ENCODE measurements at places on chromosomes 1 and 21.

DNA sequence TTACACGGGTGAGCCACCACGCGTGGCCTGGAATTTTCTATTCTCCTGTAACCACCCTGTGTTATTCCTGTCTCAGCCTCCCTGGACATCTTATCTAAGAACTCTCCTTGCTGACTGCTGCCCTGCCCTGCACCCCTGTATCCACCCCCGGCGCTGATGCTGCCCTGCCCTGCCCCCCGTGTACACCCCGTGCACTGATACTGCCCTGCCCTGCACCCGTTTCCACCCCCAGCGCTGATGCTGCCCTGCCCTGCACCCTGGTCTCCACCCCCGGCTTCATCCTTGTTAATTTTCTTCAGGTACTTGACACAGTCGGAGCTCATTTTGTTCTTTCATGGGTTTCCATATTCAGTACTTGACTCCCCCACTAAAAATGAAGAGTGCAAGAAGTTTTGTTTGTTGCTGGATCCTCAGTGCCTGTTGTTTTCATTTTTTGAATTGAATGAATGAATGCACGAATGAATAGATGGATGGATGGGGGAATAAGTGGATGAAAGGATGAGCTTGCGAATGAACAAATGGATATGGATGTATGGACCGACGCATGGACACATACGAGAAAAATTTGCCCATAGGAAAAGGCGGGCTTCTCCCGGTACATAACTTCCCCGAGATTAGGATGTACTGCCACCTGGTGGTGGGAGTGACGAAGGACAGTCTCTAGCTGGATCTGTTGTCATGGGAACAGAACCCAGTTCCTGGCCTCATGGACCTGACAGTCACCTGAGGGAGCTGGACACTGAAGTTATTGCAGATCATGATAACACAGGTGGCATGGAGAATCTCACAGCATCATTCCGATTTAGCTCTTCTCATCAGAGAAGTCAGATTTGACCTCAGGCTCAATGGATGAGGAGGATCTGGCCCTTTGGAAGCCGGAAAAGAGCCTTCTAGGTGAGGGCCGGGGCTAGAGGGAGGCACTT is 14.9 kb downstream of the AADACL4 start:
- DNase-seq = peak; percentile 47

DNA sequence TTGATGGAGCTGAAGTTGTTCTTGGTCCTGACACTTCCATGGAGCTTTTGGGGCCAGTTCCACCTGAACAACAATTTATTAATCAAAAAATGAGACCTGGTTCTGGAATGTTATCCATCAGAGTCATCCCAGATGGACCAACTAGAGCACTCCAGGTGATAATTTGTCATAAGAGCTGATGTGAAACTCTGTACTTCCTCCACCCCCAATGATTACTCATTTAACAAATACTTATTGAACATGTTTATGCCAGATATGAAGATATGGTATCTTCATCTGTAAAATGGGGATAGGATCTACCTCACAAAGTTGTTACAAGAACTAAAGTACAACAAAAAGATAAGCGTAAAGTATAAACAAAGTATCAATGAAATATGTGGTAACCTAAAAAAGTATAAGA is 153.2 kb downstream of the VPS13D start:
- no peak for DNase-seq

DNA sequence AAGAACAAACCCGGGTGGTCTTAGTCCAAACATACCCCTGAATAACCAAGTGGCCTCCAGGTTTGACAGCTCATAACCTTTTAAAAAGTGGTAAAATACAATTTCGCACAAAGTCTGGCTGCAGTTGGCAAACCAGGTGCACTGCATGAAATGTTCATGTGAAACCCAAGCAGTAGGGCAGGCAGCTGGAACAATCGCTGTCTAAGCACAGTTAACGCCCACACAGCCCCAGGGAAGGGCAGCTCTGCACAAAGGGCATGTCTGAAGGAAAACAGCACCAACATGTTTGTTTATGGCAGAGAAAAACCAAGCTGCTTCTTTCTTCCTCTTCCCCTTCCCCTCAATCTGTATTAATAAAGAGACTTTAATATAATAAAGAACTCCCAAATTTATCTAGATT is 49.5 kb downstream of the KIAA1614 start:
- no peak for DNase-seq

GRCh38 chr1:6486433-6487011 is 4.9 kb downstream of the PLEKHG5 start:
- DNase-seq = peak; percentile 32

DNA sequence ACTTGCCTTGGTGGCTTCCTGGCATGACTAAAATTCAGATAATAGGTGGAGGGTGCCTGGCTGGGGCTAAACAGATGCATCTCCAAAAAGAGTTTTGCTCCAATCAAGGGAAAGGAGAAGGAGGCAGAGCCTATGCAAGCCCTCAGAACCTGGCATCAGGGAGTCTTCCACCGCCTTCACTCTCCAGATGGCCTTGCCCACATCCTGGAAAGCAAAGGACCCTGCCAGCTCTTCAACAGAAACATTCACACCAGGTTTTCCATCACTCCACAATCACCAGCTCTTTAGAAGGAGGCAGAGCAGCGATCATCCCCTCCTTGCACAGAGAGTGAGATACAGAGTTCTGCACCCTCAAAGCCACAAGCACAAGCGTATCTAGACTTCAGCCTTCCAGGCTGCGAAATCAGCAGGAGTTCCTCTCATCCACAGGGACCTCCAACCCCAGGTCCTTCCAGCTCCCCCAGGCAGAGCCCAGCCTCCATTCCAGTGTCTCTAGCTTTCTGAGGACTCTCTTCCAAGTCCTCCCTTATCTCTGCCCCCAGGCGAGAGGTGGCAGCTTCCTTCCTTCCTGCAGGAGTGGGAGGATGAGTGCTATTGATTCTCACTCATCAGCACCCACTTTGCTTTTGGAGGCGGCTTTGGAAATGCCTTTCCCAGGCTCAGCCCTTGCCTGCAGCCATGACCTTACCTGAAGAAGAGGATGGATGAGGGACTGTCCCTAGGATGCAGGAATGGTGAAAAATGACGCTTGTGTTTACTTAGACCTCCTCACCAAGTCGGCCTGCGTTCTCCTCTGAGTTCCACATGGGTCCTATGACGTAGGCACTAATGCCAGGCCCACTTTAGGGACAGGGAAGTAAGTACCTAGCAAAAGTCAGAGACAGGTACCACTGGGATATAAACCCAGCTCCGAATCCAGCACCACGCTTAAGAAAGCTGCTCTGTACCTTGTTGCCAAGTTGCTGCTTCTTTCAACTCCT is 75.4 kb downstream of the RIPK4 start:
- no peak for DNase-seq

GRCh38 chr1:13918862-13919261 is 218.9 kb downstream of the PRDM2 start:
- no peak for DNase-seq

DNA sequence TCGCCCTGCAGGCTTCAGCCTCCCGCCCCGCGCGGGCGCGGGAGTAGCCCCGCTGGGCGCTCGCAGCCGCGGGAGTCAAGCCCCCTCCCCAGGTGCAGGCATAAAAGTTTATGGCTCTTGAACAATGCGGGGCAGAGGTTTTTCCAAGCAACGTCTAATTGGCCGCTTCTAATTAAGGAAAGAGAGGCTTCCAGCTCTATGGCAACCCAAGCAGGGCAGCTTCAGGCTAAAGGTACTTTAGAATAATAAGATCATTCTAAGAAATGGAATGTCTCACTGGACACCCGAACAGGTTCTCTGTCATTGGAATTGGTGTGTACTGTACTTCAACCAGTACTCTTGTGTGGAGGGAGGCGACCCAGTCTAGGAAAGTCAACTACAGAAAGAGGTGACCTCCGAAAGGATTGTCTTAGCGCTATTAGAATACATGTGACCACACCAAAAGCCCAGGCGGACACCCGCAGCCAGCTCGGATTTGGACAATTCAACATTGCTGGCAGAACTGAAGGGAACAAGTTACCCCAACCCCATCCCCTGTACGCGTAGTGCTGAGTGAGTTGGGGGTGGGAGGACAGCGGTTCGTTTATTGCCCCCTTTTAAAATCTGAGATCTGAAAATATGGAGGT is 12.5 kb downstream of the NR5A2 start:
- no peak for DNase-seq

- DNase-seq = no peak
These were observed 407 bp downstream of the CAMSAP2 start for GRCh38 chr1:200738949-200739651.

DNA sequence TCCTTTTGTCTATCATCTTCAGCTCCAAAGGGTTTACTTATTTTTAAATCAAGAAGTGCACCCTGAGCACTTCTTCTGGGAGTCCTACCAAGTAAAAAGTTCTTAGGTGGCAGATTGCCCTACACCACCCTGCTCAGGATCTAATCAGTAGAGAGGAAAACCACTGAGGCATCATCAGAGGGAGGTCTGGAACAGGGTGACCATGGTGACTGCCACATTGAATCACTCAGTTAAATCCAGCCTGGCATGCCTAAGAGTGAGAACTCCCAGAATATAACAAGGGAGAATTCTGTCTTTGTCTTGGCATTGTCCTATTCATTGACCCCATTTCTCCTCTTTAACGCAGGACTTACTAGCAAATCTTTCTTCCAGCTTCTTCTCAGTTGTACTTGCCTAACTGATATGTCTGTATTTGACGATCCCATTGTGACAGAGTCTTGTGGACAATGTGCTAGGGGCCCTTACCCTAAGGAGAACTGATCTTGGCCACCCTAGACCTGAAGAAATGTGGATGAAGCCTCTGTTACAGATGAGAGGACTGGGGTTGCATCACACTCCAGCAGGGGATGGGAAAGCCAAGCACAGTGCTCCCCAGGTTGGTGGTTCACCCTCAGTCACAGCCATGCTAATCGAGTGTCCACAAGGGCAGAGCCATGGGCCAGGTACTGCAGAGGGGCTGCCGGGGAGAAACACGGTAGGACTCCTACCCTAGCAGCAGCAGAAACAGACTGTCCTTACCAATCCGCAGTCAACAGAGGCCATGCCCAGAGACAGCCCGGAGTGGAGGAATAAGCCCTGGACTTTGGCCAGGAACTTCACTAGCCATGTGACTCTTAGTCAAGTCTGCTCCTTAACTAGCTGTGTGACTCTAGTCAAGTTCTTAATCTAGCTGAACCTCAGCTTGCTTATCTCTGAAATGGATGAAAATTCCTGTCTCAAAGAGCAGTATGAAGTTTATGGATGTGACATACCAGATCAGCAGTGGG is 15.4 kb downstream of the PKP1 start:
- DNase-seq = no peak

GRCh38 chr1:33654267-33654834 is 181.9 kb downstream of the ZSCAN20 start:
- DNase-seq = no peak

GRCh38 chr1:232722626-232723025 is 82.6 kb upstream of the MAP10 start:
- no peak for DNase-seq

- no peak for DNase-seq
These were observed 13.1 kb downstream of the ZBTB7B start for GRCh38 chr1:155015527-155016230.

DNA sequence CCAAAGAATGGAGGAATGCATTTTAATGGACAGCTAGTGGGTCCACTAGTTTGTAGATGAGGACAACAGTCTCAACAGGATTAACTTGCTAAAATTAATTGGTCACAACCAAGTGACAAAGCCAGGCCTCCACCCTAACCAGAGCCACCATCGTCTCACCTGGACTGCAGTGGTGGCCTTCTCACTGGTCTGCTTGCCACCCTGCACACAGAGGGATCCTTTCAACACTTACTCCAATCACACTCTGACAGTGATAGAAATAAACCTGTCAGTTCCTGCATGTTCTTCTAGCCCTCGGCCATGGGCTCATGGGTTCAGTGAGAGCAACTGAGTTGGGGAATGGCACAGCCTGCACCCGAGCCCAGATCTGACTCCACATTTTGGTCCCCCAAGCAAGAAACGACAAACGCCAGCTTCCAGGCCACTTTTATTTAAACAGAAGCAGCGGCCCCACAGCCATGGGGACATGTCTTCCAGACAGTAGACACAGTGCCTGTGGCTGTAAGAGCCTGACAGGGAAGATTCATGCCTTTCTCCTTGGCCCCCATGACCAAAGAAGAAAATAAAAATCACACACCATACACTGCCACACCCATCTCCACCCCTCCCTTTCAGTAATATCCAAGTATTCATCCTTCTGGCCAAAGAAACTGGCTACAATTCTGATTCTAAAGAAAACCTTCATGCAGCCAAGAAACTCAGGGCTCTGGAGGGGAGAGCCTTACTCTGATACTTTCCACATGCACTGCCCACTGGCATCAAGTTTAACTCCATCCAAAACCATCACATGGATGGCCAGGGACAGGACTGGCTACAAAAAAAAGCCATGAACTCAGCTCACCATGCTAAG is 37.6 kb downstream of the DHCR24 start:
- DNase-seq = no peak

Data from forelimb muscle (tissue), 1 donor.